ENCODE measurements at places on chromosomes 3 and 15.

GRCh38 chr3:21100656-21101359, 650.2 kb downstream of the ZNF385D start:
- DNase-seq, result no peak

DNA sequence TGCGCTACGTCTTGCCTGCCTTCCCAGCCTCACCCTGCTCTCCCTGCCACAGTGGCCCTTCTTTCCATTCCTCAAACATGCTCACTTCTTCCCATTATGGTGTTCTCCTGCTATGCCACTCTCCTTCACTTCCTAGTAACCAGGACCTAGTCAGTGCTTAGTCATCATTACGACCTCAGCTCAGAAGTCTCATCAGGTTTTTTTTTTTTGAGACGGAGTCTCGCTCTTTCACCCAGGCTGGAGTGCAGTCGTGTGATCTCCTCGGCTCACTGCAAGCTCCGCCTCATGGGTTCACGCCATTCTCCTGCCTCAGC, 149.5 kb downstream of the GREM1 start:
- DNase-seq, result peak; percentile 64

GRCh38 chr3:73784686-73785392, 160.1 kb upstream of the PDZRN3 start:
- peak; percentile 10 for DNase-seq

- DNase-seq, result peak; percentile 47
These were observed 4.2 kb upstream of the CHRM5 start for GRCh38 chr15:33963831-33964664.

GRCh38 chr3:66140106-66140505, 80.7 kb upstream of the SLC25A26 start:
- no peak for DNase-seq

- no peak for DNase-seq
These were observed 1118.4 kb downstream of the TBL1XR1 start for GRCh38 chr3:176078906-176079305.

- no peak for DNase-seq
These were observed 42.9 kb downstream of the SIDT1 start for GRCh38 chr3:113575206-113575605.

DNA sequence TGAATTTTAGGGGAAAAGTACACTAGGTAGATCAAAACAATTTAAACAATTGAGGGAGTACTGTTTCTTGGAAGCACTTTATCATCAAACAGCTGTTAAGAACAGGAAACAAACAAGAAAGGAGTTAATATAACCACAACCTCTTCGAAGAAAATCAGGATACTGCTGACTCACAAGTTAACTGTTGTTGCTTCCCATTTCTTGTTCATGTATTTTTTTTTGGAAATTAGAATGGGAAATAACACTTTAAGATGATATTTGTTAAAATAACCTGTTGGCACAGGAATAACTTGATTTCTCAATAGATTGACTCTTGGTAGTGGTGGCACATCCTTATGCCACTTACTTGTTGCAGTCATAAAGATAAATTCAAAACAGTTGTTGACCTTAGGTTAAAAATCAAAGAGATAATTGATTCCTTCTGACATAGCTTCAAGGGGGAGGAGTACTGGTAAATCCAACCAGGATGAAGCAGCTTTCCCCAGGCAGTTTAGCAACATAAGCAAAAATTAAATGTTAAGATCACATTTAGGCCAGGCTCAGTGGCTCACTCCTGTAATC, 3.3 kb downstream of the BNIP2 start:
- DNase-seq, result peak; percentile 25

Data from astrocyte of the hippocampus (primary cell).